ENCODE measurements at places on chromosomes 7 and 10. TPM values are rescaled to one million over a fixed set of nuclear protein-coding genes. Genes with fewer than 3 reads are reported as not detected.
A peak's percentile ranks its signal among the peaks of the same experiment; 100 is the strongest.

DNA sequence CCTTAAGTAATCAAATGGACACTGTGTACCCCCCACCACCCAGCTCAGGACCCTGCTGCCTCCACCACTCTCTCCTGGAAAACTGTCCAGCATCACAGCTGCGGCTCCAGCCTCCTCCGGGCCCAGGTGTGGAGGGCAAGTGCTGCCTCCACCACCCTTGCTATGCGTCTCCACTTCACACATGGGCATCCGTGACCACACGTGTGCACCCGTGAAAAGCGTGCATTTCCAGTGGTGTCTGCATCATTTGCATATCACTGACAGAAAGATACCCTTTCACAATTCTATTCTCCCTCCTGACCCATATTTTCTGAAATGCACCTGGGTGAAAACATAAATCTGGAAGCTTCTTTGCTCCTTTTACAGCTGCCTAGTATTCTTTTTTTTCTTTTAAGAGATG lies 89.7 kb upstream of the PDGFA start:
- no peak for DNase-seq

Gene SLC35G1
- 1.7 TPM for total RNA-seq

Gene NUB1
- 30.8 TPM for total RNA-seq

DNA sequence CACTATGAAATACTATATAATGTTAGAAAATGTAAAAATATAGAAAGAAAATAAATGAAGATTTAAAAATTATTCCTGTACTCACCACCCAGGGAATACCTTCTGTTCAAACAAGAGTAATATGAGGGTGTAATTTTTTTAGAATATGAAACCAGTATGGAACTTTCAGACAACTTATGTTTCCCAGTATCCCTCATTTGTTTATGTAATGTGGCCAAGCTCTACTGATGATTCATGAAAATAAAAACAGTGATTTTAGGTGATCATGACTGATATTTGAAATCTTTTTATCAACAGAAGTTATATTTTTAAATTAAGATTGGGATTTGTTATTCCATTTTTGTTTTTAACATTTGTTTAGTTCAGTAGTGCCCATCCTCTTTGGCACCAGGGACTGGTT lies 18.8 kb downstream of the SLK start:
- DNase-seq: no peak

DNA sequence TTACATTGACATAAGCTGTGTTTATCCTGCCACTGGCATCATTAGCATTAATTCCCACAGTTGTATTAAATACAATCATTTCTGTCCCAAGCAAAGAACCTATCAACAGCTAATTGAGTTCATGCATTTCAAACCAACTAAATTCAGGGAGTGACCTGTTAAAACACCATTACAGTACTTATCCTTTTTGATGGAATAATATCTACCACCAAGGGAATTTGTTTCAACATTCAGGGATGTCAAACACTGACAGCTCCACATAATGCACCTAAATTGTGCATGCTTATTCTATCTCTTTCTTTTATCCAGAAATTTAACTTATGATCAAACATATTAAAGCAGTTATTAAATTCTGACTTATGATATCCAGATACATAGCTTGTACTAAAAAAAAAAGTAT lies 136.8 kb downstream of the NSUN6 start:
- no peak for DNase-seq

DNA sequence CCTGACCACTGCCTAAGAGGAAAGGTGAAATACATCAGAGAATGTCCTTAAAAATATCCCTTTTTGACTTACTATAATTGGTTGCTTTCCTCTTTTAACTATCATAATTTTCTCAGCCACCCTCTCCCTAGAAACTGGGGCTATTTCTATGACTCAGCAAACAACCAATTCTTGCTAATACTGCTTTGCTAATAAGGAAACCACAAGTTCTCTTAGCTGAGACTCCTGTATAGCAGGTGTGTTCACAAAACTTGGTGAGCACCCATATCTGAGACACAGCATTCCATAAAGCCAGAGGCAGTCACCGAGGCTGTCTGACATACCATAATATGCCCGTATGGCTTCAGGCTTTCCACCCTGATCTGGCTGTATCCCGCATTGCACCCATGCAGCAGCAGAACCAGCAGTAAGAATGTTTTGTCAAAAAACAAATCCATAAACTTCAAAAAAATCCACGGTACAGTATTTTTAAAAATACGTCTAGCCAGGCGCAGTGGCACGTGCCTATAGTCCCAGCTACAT lies 191.7 kb upstream of the C7orf33 start:
- DNase-seq: no peak

- no peak for DNase-seq
Measured at GRCh38 chr7:138626846-138627245, 74.3 kb downstream of the SVOPL start.

Gene JCAD
- 25.5 TPM for total RNA-seq

DNA sequence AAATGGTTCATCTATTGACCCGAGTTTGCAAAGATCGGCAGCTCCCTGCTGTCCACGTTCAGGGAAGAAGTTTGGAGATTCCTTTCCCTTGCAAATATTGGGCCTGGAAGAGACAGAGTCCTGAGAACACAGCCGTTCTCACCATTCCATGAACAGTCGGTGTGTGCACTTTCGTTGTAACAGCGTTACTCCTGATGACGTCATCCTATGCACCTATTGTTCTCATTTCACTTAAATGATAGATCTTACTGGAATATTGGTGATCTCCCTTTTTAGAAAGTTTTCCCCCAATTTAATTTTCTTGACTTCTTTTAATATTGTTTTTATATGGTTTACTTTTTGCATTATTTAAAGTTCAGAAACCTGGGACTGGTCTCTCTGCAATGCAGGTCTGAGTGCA lies 320.7 kb upstream of the PFKP start:
- DNase-seq: no peak

DNA sequence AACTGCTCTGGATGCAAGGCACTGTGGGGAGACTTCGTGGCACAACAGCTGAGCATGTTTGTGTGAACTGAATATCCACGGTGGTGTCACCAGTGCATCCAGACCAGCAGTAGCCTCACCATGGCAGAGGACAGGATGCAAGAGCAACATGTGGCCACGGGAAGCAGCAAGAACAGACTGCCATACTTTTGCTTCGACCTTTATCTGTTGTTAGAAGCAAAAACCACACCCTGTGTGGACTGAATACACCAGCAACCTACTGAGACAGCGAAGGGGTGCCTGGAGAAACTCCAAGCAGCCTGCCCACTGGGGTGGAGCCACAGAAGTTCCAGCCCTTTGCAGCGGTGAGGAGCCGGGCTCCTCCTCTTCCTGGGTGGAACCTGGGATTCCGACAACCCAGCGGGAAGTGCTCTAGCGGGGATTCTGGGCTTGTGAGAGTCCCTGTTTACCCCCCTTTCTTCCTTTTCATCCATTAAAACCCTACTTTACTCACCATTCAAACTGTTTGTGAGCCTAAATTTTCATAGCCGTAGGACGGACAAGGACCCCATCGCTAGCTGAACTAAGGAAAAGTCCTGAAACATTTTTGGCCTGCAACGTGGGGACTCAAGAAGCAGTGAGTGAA lies 584.9 kb downstream of the GRM8 start:
- DNase-seq: no peak

DNA sequence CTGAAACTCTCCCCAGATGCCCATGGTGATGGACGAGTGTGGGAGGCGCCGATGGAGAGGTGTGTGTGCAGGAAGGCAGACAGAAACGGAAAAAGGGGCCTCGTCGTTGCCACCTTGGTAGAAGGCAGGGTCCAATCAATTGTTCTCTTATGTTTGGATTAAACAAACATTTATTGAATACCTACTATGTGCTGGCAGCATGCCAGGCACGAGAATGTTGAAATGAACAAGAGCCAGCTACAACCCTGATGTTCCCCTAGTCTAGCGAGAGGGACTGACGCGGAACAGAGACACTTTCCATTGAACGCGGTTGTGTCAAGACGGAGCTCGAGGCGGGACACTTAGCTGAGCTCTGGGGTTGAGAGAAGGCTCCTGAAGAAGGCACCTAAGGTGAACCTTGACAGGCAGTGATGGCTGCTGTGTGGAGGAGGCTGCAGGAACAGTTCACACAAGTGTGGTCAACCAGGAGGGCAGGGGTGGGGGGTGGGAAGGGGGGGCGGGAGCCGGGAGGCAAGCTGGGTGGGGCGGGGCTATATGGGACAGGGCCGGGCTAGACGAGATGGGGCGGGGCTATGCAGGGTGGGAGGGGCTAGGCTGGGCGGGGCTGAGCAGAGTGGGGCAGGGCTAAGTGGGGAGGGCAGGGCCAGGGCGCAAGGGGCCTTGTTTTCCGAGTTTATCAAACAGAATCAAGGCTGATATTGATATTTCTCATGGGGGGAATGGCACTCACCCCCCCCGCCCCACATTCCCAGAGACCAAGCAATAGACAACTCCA lies 181.0 kb downstream of the GATA3 start:
- DNase-seq: no peak

GRCh38 chr7:114979388-114979787 lies 57.5 kb downstream of the MDFIC start:
- DNase-seq: peak; percentile 40

Data from Right ventricle myocardium superior (tissue), 1 donor.